ENCODE measurements at places on chromosomes 4 and X.

DNA sequence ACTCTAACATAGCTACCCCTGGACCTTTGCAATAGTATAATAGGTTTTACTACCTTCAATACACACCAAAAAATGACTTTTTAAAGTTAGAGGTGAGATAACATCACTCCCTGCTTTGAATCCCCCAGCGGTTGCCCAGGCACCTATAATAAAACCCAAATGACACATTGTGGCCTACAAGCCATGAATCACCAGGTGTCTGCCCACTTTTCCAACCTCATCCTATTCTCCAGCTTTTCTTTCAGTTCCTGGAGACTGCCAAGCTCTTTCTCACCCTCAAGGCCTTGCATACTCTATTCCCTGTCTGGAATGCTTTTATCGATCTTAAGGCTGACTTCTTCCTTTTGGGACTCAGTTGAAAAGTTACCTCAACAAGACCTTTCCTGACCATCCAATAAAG, 16.4 kb upstream of the PRSS48 start:
- DNase-seq = no peak

DNA sequence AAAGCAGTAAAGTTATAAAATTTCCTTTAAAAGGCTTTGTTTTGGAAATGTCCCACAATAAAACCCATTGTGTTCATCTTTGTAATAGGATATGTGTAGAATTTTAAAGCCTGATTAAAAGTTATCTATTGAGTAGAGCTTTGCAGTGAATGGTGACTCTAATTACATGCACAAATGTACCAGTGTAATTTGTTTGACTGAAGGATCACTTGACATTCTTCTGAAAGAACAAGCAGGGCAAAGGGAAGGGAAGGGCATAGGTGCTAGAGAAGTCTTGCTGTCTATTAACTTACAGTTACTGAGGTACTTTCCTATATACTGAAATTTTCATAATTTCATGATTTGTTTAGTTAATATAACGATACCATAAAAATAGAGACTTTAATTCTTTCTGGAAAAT, 70.8 kb downstream of the STIM2 start:
- DNase-seq = peak; percentile 16

DNA sequence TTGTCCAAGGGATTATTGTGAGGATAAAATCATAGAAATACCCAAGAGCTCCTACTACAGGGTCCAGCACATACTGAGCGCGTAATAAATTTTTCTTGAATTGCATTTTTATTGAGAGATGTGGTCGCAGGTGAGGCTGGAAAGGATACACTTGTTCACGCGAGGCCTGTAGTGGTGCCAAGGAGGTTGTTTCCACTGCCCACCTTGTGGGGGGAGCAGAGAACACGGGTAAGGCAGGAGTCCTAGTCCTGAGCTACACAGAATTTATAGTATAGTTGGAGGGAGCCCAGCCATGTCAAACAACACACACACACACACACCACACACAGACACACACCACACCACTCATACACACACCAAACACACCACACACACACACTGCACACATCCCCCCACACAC, 31.8 kb upstream of the CYP4V2 start:
- DNase-seq = no peak

DNA sequence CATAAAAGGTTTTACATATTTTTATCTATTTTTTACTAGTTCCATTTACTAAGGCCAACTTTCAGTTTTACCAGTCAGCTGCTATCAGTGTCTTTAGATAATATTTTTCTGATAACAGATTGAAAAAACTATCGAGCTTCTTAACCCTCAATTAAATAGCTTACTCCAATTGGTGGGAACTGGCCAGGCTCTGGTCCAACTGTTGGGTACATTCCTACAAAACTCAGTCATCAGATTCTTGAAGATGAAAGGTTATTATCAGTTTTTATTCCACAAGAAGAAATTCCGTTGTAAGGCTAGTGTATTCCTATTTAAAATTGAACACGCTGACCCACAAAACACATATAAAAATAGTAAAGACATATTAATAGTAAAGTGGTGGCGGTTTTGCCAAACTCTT, 346.2 kb downstream of the MAPK10 start:
- no peak for DNase-seq

DNA sequence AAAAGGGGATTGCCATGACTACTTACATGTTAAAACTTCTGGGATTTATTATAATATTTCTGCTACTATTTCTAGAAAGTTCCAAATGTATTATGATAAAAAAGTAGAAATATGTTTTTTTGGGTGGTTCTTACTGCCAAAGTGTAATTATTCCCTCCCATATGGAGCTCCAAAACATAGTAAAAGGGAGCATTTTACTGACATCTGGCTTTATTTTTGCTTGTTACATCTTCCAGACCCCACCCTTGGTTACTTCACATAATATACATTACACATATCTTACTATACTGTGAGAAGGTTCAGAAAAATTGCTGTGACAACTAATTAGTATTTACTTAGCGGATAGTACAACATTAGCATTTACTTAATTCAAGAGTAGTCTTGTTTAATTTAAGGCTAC, 205.1 kb upstream of the TLL1 start:
- DNase-seq = no peak

DNA sequence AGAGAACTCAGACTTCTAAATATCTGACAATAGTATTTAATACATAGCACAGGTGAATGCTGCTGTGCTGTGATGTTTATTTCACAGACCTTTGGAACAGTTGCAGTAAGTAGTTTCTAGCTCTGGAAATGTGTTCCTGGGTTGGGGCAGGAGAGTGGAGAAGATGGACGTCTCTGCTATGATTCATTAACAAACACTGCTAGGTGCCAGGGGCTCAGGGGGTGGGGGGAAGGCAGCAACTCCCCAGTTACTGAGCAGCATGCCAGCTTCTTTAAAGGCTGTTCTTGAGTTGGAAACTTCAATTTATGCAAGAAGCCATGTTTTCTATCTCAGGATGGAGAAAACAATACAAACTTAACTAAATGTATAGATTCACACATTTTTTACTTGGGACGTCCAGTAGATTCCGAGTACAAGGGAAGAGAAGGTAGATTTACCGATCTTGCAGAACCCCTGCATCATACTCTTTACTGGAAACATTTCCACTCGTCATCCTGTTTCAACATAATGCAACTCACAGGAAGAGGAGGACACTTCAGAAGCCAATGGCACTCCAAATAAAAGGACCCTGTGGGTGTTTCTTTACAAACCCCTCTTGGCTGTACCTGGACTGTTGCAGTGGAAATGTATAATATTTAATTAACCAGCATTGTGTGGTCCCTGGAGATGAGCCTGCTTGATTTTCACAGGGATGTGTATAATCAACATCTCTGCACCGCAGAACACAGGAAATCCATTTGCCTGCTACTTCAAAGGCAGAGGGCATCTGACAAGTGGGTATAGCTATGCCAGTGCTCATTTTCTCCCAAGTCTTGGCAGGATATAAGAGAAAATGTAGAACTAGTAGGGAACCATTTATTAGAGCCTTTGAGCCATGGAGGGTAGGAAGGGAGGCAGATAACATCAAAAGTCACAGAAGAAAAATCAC, 171.4 kb downstream of the SH3KBP1 start:
- peak; percentile 42 for DNase-seq

- no peak for DNase-seq
Observed at GRCh38 chrX:88355252-88355651, 391.8 kb upstream of the CPXCR1 start.

DNA sequence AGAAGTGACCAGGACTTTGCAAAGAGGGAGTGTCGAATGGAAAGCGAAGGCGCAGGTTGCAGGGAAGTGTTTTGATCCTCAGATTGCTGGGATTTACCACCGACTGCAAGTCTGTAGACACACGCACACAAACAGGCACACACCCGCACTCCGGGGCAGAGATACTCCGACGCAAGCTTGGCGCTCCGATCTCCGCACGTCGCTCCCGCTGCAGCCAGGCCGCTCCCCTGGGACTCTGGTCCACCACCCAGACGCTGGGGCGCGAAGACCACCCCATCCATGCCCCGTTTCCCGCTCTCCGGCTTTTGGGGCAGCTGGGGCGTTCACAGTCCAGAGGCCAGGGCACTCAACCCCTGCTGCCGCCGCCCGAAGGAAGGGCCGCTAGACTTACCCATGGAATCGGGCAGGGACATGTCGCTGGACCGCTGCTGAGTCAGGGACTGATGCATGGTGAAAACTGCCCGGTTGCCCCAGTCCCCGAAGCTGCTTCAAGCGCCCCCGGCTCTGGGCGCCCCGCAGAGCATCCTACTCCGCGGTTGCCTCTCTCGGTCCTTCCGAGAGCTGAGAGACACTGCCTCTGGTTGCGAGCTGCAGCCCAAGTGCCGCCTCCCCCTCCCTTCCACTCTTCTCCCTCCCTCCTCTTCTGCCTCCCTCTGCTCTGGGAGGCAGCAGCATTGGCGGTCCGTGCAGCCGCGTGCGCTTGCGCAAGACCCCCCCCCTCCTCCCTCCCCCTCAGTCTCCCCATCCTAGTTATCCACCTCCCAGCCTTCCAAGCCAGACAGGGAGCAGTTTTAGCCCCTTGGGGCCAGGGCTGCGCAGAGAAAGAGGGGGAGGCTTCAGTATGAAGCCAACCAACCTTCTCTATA, at the start of gene TMEM255A:
Gene TMEM255A (minus strand): TSS at position 601 of the 866 bp plus-strand sequence. CDS start 152 bp downstream, at position 449.
- DNase-seq = peak; percentile 76

GRCh38 chr4:126265888-126266287, 951.1 kb downstream of the FAT4 start:
- DNase-seq = no peak

GRCh38 chr4:137531168-137531985, 917 bp downstream of the PCDH18 start:
- no peak for DNase-seq

- DNase-seq = no peak
Observed at GRCh38 chrX:130418066-130418465, 16.3 kb downstream of the RBMX2 start.

DNA sequence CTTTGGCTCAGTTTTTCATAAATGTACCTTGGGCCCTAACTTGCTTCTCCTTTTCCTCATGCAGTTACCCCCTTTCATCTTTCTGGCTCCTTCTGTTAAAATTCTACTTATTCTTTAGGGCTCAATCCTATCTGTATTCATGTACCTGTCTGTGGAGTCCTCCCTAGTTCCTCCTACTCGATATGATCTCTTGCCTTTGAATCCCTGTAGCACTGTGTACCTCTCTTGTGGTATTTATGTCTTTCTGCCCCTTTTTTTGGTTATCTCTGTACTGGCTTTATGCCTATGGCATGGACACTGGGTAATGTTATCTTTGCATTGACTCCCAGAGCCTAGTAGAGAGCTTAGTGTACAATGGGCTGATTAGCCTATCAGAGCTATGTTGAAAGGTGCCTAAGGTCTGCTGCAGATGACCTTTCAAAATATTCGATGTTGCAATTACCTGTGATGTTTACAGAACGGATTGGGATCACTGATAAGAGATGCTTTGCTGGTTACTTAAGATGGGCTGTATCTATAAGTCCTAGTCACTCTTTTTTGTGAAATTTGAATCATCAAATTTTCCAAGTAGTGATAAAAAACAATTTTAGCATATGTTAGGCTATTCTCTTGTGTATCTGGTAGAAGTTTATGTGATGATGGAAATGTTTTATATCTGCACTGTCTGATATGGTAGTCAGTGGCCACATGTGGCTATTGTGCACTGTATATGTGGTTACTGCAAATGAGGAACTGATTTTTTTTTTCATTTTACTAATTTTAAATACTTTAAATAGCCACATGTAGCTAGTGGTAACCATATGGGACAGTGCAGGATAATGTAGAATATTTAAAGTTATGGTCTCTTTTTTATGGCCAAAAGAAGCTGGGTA, 33.5 kb downstream of the TMEM164 start:
- DNase-seq = no peak

DNA sequence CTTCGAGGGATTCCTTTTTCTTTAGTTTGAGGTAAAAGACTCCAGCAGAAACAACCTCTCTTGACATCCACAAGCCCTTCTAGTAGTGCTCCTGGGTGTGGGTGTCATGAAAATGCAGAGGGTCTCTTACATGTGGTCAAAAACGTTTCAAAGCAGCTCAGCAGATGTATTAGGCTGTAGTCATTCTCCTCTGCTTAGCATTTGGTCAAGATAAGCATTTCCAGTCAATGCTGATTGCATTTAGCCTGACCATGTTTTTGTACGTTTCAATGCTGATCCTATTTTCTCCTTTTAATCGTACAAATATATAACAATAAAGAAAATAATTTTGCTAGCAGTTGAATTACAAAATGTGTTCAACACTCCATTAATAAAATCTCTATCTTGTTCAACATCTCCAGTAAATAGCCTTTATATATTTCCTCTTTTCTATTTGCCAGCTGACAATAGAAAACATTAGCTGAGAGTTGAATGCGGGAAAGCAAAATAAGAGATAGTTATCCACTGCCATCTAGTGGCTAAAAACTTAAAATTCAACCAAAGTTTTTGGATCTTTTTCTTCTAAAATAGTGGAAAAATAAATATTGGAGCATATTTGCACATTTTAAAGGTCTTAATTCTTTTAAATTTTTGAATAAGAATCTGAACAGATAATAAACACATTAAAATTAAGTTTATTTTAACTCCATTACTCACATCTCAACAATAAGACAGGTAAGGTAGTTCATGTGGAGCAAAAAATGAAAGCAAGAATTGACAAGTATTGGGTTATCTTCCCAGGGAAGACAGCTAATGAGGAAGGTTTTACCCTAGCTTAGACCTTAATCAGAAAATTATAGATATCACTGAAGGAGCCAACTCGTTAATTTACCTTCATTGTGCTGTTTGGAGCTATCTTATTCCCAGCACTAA, 15.2 kb upstream of the PACRGL start:
- no peak for DNase-seq

GRCh38 chrX:103791826-103792485, 15.3 kb downstream of the PLP1 start:
- DNase-seq = no peak

DNA sequence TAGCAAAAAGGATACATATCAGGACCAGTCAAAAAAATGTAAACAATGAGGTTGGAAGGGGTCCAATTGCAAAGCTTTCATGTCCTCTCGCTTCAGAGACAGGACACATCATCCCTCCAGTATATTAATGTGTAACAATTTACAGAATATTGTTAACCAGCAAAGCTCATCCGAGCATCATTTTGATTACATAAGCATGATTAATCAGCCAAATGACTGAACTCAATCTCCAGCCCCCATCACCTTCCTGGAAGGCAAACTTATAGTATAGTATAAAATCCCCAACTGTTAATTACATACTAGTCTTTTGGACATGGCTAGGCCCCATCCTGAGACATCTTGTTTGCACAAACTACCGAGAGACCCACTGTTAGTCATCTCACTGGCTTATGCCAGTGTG, 77.6 kb upstream of the TRAM1L1 start:
- DNase-seq = no peak

DNA sequence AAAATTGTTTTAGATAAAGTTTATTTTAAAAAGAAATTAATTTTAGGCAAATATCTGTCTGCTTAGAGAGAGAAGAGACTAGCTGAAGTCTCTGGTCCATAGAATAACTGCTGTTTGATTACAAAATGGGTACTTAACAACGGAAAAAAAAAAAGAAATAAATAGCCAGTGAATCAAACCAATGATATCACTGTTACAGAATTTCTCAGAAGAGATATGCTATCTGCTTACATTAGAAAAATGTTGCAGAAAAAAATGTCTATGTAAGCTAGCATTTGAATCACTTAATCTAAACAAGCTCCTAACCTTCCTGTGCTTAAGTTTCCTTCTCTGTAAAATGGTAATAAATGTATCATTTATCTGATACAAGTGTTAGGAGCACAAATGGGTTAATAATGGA, 189.9 kb downstream of the IL15 start:
- DNase-seq = no peak

- DNase-seq = no peak
Observed at GRCh38 chrX:48927736-48928382, 9.0 kb upstream of the PIM2 start.

GRCh38 chrX:28889591-28890090, 302.4 kb downstream of the IL1RAPL1 start:
- no peak for DNase-seq

All from NCI-H1436 (cell line).